ENCODE measurements at places on chromosomes 7 and 10.

DNA sequence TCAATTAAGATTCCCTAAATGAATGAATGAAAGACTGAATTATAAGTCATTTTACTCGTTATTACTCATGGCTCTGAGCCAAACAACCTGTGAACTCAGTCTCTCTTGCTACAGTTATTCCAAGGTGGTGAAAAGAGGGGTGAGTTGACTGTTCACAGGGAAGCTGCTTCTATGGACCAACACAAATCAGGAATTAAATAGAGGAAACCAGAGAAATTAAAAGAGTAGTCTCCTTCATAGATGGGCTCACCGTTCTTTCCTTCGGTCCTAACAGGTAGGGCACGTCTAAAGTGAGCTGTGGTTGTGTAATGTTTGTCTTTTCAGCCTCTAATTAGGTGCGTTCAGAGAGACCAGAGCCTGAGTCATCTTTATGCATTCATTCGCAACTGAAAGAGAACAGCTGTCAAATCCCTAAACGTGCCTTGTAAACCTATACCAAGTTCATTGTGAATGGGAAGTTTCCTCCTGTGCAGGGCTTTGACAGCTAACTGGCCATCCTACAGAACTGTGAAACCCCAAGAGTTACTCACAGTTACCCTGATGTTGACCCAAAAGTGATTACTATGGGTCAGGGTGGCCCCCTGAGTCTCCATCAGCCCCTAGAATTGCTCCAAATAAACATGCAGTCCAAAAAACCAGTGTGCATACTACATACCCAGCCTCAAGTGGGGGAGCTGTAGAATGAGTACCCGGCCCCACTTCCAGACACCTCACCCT lies 18.2 kb upstream of the C10orf53 start:
- no peak for DNase-seq

DNA sequence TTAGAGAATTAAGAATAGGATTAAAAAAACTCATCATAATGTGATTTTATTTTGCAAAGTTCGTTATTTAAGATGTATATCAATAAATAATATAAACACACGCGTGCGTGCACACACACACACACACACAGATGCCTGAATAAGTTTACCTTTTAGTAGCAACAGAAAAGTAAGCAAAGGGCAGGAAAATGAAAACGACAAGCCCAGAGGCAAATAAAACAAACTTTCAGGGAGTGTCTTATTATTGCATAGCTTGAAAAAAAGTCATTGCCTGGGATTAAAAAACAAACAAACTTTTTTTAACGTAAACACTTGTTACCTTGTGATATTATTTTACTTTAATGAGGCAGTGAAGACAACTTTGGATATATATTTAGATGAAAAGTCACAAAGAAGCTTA lies 226.4 kb downstream of the BAMBI start:
- DNase-seq: no peak

- no peak for DNase-seq
These were observed 1.9 kb upstream of the SORCS1 start for GRCh38 chr10:107166403-107166802.

DNA sequence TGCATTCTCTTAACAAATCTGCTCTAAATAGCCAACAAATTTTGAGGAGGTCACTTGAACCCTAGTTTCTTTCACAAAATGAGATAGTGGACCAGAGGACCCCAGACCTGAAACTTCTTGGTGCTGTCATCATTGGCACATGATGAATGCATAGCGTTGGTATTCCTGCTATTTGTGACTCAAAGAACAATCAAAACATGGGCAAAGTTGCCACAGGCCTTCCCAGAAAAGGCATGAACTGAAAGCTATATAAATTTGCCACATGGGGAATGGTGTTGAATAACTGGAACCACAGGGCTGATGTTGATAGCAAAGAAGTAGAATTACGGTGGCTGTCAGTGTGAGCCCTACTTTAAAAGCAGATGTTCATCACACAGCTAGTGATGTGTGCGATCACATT lies 219.9 kb upstream of the KMT2E start:
- DNase-seq: no peak

- peak; percentile 9 for DNase-seq
These were observed 135.8 kb downstream of the CAMK1D start for GRCh38 chr10:12484941-12485805.

- DNase-seq: no peak
These were observed 136.2 kb downstream of the DIP2C start for GRCh38 chr10:553233-553632.

DNA sequence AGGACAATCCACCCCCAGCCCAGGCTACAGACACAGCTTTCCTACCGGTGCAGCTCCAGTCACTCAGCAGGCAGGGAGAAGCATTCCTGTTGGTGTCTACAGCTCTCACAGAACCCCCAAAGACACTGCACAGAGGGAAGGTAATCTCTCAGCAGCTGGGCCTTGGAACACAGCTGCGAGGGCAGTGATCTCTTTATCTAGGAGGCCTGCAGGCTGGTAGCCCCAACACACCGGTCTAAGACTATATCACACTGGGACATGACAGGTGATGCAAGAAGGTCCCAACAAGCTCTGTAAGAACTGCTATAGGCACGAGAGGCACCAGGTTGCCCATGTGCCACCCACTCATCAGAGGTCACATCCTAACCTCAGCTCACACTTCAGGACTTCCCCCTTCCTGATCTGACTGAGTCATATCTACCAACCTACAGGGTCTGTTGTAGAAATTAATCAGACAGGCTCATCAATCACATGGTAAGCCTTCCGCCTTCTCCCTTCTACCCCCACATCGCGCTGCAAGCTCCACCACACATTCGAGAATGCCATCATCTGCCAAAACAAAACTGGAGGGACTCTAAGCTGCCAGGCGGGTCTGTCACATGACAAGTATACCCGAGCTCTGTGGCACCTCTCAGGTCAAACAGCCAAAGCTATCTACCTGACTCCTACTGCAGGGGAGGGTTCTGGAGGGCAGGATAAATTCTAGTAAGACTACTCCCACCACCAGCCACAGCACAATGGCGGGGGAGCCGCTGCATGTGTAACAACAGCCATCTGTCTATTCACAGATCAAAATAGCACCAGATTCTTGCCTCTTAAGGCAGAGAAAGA lies 26.1 kb downstream of the FAM53B start:
- peak; percentile 88 for DNase-seq

- no peak for DNase-seq
These were observed 109.4 kb downstream of the ZMIZ1 start for GRCh38 chr10:79178070-79178576.
